ENCODE measurements at places on chromosomes 13 and 19.

DNA sequence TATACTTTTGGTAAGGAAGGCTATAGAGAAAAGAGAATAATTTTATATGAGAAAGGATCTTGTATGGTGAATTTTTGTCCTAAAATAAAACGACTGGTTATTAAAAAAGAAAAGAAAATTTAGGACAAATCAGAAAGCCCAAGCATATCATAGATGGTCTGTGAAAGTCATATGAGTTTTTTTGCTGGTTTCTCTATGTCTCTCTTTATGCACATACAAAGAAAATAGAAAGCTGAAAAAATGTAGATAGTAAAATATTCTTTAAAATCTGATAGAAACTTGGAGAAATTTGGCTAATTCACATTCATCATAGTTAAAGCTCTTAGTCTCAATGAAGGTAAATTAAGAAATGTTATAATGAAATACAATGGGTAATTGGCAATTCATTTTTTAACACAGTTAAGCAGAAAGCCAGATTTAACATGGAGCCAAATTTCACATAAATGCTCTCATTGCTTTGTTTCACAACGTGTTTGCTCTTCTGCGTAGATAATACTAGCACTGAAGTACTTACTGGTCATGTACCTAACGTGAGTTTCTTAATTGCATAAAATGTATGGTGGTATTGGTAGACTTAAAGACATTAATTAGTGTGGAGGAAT lies 621.5 kb upstream of the ATXN8OS start:
- no peak for DNase-seq

GRCh38 chr13:90706631-90707030 lies 640.9 kb upstream of the MIR17HG start:
- DNase-seq: no peak

GRCh38 chr13:91704398-91704797 lies 306.0 kb downstream of the GPC5 start:
- no peak for DNase-seq

DNA sequence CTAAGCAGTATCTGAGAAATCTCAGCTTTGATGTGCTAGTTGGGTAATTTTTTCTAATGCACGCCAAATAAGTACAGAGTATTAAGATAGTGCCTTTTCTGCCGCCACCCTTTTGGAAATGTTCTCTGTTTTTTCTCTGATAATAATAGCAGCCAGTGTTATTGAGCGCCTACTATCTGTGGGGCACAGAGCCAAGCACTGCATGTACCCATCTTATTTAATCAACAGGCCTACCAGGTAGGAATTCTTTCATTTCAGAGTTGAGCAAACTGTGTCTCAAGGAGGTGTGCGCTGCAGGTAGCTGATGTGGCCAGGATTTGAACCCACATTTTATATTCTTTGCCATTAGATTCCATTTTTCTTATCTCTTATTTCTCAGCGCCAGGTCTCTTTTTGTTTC lies 1.4 kb downstream of the EPN1 start:
- DNase-seq: peak; percentile 39

- no peak for DNase-seq
Observed at GRCh38 chr13:104694397-104694796, 1628.2 kb upstream of the SLC10A2 start.

GRCh38 chr13:21436582-21436981 lies 22.5 kb downstream of the ZDHHC20 start:
- no peak for DNase-seq

DNA sequence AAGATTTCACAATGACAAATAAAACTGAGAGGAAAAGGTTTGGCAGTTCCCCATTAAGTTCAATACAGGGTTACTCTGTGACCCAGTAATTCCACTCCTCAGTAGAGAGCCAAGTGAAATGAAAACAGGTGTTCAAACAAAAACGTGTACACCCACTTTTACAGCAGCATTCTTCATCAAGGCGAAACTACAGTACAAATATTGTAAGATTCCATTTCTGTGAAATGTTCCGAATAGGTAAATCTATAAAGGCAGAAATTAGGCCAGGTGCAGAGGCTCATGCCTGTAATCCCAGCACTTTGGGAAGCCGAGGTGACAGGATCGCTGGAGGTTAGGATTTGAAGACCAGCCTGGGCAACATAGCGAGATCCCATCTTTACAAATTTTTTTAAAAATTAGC lies 8.9 kb upstream of the GDF15 start:
- no peak for DNase-seq

DNA sequence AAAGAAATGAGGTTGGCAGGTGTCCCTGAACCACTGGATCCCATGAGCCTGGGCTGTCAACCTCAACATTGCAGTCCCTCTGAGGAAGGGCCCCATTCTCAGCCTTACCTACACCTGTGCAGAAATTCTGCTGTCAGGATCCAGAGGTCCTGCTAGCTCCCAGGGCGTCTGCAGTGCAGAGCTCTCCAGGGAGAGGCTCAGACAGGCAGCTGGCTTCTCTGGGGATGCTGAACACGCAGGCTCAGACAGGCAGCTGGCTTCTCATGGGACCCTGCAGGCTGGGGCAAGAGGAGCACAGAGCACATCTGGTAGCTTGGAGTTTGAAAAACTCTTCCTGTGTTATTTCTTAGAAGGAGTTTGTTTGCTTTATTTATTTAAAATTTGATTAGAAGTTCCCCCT lies 50.9 kb downstream of the TMEM255B start:
- no peak for DNase-seq

DNA sequence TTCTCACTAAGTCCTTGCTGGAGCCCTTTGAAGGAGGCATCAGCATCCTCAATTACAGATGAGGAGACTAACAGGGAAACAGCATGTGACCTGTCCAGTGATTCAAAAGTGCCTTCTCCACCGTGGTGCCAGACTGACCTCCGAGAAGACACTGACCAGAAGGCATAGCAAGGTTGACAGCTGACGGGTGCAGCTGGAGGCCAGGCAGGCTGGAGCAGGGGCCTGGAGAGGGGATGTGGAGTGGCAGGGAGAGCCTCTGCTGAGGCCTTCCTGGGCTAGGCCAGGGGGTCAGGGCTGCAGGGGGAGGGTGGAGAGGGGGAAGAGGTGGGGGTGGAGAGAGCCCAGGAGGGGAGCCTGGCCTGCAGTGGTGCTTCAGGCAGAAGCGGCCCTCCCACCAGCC lies 66.3 kb downstream of the KCTD15 start:
- no peak for DNase-seq

DNA sequence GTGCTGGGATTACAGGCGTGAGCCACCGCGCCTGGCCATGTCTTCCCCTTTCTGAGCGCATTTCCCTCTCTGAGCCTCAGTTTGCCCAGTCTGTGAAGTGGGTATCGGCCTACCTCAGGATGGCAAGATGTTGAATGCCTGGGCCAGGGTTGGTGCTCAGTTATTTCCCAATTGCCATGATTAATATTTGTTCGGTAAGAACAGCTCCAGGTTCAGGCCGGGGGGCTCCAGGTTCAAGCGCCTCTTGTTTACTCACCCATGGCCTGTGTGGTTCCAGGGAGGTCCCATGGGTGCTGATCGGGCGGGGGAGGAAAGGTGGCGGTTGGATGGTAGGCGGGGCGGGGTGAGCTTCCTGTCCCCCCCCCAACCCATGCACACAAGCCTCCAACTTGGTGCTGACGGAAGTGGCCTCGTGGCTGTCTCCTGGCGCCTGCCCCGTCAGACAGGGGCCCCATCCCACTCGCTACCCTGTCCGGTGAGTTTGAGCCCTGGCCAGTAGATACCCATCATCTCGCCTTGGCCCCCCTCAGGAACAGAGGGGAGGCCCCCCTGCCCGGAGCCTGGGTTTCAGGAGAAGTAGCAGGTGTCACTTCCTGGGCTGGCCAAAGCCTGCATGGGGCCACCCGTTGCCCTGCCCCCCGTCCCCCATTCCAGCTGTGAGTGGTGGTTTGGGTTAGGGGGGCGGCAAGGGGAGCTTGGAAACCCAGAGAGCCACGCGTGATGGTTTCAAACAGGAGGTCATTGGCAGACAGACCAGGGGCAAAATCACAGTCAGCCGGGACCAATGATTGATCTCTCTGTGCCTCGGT lies at the start of gene FCHO1:
FCHO1 (plus strand) TSS at position 375 of the 809 bp plus-strand sequence. CDS start 3,688 bp downstream, outside the sequence.
- DNase-seq: no peak

- no peak for DNase-seq
Observed at GRCh38 chr13:101415358-101416174, 742 bp downstream of the NALCN start.

DNA sequence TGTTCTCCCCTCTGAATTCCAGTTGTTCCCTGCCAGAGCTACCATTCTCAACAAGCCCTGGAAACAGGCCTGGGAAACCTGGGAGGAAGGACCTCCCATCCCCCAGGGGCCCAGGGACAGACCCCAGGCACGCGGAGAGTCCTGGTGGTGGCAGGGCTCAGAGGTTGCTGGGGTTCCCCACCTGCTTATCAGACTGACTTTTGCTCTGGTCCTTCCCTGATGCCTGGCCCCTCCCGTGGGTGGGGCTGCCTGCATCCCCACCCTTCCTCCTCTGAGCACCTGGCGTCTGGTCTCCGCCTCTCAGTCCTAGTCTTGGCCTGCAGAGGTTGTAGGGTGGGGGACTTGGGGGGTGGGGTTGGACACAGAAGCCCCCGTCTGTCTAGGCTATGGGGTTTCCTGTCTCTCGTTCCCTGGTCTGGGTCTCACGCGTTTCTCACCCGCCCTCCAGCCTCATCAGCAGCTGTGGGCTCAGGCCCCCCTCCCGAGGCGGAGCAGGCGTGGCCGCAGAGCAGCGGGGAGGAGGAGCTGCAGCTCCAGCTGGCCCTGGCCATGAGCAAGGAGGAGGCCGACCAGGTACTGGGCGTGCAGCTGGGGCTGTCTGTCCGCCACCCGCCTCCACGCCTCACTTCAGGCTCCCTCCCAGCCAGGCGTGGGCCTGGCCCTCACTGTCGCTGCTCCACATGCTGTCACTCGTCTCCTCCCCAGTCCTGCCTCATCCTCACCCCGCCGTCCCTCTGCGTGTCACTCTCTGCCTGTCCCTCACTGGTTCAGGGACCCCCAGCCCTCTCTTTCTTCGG lies 13.6 kb downstream of the EPN1 start:
- DNase-seq: no peak

GRCh38 chr19:18854982-18855381 lies 23.2 kb downstream of the UPF1 start:
- DNase-seq: no peak

- DNase-seq: peak; percentile 78
Observed at GRCh38 chr13:42969565-42970172, 22.4 kb downstream of the EPSTI1 start.

DNA sequence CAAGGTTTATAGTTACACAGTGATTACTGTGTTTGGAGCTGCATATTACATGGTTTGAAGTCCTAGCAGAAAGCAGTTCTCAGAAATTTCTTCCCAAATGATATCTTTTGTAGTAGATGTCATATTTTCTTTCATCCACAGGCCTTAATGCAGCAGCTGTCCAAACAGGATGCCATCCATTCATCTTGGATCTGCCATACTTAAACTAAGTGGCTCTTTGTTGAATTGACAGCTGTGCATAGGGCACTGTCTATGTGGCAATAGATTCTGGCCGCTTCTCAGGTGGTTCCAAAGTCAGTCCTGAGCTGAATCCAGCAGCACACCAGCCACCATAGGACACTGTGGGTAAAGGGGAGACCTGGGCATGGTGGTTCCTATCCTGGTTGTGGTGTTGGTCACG lies 41.6 kb upstream of the SPRY2 start:
- no peak for DNase-seq

DNA sequence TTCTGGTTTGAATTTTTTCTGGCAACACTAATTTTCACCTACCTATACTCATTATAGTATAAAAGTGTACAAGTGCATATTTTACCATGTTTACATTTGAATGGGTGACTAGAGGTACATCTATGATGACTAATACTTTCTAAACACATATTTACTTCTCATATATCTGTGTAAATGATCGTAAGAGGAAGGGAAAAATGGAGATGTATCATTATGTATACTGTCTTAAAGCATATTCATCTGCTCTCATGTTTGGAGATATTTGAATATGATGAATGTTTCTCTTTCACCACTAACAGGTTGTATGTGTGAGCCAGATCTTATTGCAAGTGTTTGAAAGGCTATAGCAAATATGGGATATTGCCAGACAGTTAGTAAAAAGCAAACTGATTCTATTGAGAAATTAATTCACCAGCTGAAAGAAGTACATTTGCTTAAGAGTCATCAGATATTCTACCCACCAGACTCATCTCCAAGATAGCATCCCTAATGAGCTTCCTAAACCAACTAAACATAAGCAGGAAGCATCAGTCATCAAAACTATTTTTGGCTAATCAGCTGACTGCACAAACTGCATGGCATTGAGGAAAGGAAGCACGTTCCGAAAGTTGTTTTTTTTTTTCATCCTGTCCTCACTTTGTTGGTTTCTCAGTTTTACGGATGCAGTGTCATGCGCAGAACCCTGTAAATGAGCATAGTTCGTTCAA lies 738.2 kb downstream of the GPC5 start:
- peak; percentile 7 for DNase-seq

DNA sequence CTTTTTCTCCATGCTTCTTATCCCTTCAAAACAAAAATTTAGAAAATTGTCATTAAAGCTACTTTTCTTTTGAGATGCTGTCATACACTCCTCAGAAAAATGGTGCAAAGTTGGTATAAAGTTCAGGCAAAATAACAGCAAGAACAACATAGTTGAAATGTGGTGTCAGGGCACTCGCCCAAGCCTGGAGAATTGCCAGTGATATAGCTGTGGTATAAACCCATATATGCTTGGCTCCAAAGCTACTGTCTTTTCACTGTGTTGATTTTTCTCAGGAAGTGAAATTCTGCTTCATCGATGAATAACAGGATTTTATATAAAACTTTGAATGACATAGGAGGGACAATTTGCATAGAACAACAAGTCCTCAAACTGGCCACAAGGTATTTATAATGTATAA lies 2532.9 kb downstream of the PCDH9 start:
- DNase-seq: peak; percentile 58

DNA sequence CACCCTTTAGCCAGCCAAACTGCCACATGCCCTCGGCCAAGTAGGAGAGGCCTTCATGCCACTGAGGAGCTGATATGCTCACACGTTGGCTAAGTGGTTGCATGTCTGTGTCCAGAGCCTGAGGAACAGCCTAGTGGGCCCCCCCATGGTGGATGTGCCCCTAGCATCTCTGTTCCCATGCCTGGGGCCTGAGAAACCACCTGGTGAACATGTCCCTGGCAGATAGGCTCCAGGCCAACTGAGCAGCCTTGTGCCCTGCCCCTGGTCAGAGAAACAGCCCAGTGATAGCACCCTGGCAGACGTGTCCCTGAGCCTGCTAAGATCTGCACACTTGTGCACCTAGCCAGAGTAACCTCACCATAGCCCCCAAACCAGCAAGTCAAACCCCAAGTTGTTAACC lies 121.8 kb upstream of the WASF3 start:
- DNase-seq: no peak

- no peak for DNase-seq
Observed at GRCh38 chr19:38483016-38483630, 49.6 kb downstream of the RYR1 start.

- no peak for DNase-seq
Observed at GRCh38 chr13:38002606-38003005, 133.0 kb upstream of the TRPC4 start.

- no peak for DNase-seq
Observed at GRCh38 chr13:78029901-78030300, 111.3 kb upstream of the EDNRB start.

GRCh38 chr19:33263325-33264023 lies 37.8 kb upstream of the SLC7A10 start:
- DNase-seq: no peak
